ENCODE measurements at places on chromosomes 13 and 19. TPM values are rescaled to one million over a fixed set of nuclear protein-coding genes. Genes with fewer than 3 reads are reported as not detected.

Gene RNF225
- 0.21 TPM for total RNA-seq

Gene MYO16
- 0.07 TPM for total RNA-seq

Gene PSG1
- not detected for total RNA-seq

DNA sequence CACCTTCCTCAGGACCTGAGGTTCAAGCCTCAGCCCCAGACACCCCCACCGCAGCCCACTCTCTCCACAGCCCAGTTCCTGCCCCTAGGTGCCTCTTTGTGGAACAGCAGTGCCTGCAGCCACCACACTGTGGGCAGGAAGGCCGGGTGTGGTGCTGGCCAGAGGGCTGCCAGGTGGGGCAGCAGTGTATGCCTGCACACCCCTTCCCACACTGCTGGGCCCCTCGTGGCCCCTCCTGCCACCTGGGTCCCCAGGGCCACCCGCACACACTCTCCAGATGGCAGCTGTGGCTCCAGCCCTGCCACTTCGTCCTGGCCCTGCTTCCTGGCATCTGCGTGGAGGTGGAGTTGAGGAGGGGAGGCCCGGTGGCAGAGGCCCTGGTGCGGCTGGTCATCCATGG, 35.1 kb downstream of the HPN start:
- DNase-seq: no peak

DNA sequence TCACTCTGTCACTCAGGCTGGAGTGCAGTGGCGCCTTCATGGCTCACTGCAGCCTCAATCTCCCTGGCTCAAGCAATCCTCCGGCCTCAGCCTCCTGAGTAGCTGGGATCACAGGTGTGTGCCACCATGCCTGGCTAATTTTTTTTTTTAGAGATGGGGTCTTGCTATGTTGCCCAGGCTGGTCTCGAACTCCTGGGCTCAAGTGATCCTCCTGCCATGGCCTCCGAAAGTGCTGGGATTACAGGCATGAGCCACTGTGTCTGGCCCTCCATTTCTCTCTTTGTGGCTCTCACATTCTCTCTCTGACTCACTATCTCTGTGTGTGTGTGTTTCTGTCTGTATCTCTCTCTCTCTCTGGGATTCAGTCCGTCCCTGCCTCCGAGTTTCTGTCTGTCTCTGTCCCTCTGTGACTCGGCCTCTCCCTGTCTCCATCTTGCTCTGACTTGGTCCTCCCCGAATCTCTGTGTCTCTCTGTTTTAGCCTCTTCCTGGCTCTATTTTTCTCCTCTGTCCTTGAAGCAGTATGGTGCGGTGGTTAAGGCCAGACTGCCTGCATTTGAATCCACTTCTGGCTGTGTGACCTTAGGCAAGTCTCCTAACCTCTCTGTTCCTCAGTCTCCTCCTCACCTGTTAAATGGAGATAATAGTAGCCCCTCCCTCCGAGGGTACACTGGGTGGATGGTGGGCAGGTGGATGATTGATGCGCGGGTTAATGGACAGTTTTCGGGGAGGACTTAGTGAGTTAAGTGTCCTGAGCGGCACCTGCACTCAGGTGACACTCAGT, 11.0 kb downstream of the MEIS3 start:
- no peak for DNase-seq

GRCh38 chr19:33174186-33174585, 19.9 kb upstream of the LRP3 start:
- DNase-seq: no peak

- DNase-seq: no peak
Observed at GRCh38 chr13:83980331-83980730, 98.1 kb upstream of the SLITRK1 start.

DNA sequence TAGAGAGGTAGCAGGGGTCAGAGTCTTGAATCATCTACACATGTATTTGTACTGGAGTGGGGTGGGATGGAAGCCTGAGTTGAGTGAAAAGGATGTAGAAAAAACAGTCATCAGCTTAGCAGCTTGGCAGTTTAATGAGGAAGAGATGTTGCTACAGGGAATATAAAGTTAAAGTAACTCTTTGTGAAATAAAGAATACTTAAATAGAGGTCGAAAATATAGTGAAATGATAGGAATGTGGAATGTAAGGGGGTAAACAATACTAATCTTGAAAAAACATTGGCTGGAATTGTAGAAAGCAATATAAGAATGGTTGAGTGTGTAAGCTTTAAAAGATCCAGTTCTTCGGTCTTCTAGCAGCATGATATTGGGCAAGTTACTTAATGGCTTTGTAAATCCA, 22.7 kb downstream of the NUP58 start:
- DNase-seq: no peak

All from activated CD4-positive, alpha-beta memory T cell treated with anti-CD3 and anti-CD28 coated beads for 36 hours (primary cell).